ENCODE measurements at places on chromosomes 12 and 14.

DNA sequence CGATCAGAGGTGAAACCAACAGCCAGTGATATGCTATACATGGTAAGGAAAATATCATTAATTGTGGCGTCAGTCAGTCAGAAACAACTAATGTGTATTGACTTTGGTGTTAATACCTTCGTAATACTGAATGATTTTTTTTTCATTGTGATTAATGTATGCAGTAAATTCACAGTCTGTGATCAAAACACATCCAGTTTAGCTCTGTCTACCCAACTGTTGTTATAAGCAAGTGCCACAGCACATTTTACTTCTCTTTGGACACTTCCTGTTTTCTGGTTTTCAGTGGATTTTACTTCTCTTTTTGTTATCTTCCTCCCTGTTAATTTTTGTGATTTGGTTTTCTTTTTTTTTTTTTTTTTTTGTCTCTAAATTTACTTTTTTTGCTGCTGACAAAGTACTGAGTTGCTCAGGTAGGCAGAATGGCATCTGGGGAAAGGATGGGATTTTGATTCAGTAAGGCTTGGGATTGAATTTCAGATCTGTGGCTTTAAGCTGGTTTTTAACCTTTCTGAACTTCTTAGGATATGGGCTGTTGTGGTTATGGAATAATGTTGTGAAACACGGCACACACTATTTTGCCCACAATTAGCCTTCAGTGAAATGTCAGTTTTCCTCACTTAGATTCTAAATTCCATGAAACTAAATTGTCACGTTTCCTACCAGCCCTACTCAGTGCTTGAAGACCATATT is 604 bp downstream of the GLIPR1 start:
- no peak for DNase-seq

- no peak for DNase-seq
These were observed 145.4 kb downstream of the RPAP3 start for GRCh38 chr12:47560415-47560814.

GRCh38 chr12:47722941-47723631 is 2.2 kb downstream of the ENDOU start:
- no peak for DNase-seq

DNA sequence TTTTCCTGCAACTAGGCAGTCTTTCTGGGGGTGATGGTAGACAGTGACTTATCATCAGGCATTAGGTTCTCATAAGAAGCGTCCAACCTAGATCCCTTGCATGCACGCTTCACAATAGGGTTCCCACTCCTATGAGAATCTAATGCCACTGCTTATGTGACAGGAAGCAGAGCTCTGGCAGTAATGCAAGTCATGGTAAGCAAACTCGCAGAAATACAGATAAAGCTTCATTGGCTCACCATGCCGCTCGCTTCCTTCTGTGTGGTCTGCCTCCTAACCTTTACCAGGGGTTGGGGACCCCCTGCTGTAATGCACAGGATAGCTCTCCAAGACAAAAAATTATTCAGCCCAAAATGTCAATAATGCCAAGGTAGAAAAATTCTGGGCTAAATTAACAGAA is 864.2 kb downstream of the TRHDE start:
- no peak for DNase-seq

- DNase-seq: no peak
These were observed 103.0 kb downstream of the FSCB start for GRCh38 chr14:44404036-44404435.

DNA sequence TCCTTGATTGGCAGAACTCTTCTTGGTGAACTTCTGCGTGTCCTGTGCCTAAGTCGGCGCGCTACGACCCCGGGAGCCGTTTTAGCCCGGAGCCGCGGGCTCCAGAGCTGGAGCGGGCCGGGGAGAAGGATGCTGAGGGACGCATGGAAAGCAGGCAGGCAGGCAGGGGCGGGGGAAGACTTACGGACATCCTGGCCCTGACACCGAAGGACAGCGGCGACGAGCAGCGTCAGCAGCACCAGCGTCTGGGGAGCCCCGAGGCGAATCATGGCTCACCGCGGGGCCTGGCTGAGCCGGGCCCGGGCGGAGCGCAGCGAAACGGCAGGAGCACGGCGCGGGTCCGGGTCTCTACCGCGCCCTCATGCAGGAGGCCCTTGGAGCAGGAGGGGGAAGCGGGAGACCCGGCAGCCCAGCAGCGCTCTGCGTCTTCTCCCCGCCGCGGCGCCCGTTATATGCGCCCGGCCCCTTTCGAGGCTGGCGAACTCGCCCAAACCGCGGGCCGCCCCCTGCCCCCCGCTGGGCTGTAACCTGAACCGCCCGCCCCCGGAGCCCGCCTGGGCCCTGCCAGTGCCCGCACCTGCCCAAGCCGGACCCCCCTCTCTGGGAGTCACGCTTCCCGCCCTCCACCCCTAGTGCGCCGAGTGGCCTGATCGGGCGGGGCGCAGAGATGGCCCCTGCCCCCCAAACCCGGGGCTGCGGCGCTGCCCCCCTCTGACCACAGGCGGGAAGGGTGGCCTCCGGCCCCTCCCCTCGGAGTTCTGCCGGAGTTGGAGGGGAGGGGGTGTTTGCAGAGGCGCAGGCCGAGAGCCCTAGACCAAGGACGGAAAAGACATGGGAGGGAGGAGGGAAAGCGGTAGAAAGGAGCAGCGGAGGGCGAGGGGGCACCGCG is at the start of gene COL2A1:
COL2A1 (minus strand) TSS at position 424 of the 889 bp plus-strand sequence; CDS start at position 269, 155 bp downstream.
- no peak for DNase-seq

GRCh38 chr12:124338448-124338847 is 43.6 kb downstream of the RFLNA start:
- no peak for DNase-seq

GRCh38 chr14:76669770-76670169 is 91.5 kb upstream of the VASH1 start:
- no peak for DNase-seq

DNA sequence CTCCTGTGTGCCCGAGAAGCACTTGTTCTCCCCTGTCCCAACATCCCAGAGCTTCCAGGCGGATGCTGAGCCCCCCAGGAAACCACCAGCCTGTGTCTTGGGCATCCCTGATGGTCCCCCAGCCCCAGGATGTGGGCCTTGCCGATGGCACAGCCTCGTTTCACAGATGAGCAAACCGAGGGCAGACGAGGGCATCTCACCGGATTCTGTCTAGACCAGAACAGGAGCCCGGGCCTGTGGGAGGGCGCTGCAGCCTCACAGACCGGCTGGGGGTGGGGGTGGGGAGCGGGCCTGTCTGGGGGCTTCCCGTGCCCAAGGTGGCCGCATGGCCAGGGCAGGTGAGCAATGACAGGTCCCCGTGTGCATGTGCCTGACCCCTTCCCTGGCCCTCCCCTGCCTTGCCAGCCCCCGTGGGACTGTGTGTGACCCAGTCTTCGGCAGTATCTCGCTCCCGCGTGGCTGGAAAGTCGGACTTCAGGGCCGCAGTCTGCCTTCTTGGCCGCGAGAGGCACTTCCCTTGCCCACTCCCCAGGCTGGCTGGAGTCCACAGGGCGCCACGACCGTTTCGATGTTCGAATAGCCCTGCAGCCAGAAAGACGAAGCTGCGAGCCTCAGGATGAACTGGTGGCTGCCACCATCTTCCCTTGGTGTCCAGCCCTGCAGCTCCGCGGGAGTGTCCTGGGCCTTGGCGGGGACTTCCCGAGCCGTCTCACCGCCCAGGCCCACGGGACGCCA is 8.9 kb downstream of the RFLNA start:
- no peak for DNase-seq

GRCh38 chr12:29116414-29116813 is 32.7 kb upstream of the FAR2 start:
- no peak for DNase-seq

- DNase-seq: no peak
These were observed 194.0 kb downstream of the SSPN start for GRCh38 chr12:26389343-26389742.

- DNase-seq: no peak
These were observed 260.5 kb downstream of the C12orf50 start for GRCh38 chr12:87768501-87769287.

GRCh38 chr14:91774140-91775096 is 42.5 kb upstream of the CATSPERB start:
- no peak for DNase-seq

- no peak for DNase-seq
These were observed 358.0 kb downstream of the DAD1 start for GRCh38 chr14:22231018-22231417.

DNA sequence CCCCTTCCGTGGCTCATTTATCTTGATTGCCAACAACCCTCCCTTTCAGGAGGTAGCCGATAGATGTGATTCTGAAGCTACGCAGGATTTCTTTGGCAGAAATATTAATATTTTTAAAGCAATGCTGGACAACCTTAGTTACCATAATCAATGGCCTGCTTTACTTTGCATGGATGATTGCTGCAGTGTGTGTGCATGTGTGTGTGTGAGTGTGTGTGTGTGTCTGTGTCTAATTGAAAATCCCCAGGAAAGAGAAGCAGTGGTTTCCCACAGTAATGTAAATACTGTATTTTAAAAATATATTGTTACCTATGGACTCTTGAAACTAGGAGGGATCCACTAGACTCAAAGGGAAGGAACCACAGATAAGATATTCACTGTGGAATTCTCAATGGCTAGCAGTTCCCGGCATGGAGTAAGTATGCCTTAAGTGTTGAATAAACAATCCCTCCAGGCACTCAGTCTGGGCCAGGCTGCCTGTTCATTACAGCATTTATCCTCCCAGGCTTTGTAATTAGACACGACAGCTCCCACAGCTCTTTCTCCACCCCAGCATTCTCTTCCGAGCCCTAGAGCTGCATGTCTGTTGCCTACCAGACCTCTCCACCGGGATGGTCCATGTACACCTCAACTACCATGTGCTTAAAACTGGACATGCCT is 22.5 kb upstream of the C14orf132 start:
- DNase-seq: no peak

GRCh38 chr14:20177433-20177974 is 13.2 kb upstream of the OR11G2 start:
- no peak for DNase-seq

GRCh38 chr12:128069359-128069997 is 197.5 kb upstream of the TMEM132C start:
- DNase-seq: no peak

GRCh38 chr14:76891391-76891790 is 65.2 kb downstream of the LRRC74A start:
- no peak for DNase-seq

DNA sequence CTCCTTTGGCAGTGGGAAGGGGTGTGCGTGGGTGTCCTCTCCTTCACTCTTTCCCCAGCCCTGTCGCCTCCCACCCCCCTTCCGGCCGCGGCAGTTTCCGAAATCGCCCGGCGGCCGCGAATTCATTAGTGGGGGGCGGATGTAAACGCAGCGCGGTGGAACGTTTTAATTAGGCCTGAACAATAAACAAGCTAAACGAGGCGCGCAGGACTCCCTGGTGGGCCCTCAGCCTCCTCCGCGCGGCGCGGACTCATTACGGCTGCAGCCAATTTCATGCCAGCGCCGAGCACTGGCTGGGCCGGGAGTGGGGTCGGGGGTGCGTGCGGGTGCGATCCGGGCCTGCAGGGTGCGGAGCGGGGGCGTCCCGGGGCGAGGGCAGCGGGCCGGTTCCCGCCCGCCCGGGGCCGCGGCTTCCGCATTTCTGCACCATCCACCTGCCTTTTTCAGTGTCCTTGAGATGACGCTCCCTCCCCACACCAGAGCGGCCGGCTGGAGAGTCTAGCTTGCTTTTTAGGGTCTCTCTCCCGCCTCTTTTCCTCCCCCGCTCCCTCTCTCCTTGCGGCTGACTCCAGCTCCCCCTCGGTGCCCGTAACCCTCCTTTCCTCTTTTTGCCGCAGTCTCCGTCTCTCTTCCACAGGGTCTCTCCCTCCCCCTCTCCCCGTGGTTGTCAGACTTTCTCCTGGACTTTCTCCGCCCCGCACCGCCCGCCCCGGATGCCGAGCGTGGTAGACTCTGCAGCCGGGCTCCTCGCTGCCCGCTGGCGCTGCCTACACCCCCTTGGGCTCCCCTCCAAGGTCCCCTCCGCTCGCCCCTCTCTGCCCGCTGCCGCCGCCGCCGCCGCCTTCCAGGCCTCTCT is at the start of gene CISTR:
CISTR (minus strand) TSS at position 644 of the 856 bp plus-strand sequence.
- no peak for DNase-seq

DNA sequence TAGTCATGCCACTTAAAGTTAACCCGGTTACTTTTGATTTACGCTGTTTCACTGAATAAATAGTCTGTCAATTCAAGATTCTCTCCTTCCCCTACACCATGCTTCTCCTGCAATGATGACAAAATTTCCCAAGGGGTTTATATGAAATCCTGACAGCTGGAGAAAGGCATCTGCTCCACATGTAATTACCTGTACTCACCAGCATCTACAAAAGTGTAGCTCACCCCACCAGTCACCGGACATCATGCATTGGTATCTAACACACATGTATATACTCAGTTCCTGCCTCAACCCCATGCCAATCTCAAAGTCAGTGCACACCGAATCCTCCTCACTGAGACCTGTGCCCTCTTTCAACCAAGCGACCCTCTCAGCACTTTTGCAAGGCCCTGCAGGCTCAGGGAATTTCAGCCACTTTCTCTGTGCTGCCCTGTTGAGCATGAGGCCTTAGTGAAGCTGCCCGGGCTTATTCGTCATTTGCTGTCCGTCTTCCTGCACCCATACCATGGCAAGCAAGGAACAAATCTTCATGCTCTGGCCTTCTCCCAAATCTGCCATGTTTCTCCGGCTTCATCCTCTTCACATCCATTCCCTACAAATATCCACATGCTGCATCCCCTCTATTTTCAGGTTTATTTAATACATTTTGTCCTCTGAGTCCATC is 131.6 kb downstream of the SEC23A start:
- DNase-seq: no peak

- peak; percentile 7 for DNase-seq
These were observed 185.7 kb upstream of the GRIN2B start for GRCh38 chr12:14167005-14167628.

DNA sequence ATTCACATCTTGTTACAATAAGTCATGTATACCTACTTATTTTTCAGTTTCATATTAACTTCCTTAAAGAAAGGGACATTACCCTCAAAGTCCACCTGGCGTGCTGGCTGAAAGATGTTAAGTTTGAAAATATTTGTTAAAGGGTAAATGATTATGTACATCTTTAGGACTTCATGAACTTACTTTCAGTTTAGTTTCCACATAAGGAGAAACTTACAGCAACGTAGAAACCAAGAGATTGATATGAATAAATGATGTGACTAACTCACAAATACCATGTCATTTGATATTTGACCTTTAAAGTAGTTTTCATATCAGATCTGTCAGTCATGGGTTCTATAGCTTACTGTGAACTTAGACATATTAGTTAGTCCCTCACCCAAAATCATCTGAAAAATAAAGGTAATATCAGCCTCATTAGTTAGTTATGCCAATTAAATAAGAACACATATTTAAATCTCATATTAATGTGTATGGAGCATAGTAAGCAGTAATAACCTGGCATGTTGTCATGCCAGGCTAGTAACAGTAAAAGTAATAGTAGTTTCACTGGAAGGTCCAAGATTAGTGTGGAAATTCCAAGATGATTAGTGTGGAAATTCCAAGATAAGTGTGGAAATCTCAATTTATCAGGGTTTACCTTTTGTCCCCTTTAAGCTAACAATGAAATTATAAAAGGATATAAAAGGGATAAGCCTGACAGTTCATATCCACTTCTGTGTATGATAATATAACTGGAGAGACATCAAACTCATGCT is 1.9 kb upstream of the CLEC2D start:
- DNase-seq: no peak

GRCh38 chr14:71451501-71451900 is 480.7 kb upstream of the RGS6 start:
- no peak for DNase-seq

- DNase-seq: no peak
These were observed 71.9 kb downstream of the RASSF8 start for GRCh38 chr12:26030371-26030770.
